ENCODE measurements at places on chromosomes 5 and 9. TPM values are rescaled to one million over a fixed set of nuclear protein-coding genes. Genes with fewer than 3 reads are reported as not detected.

DNA sequence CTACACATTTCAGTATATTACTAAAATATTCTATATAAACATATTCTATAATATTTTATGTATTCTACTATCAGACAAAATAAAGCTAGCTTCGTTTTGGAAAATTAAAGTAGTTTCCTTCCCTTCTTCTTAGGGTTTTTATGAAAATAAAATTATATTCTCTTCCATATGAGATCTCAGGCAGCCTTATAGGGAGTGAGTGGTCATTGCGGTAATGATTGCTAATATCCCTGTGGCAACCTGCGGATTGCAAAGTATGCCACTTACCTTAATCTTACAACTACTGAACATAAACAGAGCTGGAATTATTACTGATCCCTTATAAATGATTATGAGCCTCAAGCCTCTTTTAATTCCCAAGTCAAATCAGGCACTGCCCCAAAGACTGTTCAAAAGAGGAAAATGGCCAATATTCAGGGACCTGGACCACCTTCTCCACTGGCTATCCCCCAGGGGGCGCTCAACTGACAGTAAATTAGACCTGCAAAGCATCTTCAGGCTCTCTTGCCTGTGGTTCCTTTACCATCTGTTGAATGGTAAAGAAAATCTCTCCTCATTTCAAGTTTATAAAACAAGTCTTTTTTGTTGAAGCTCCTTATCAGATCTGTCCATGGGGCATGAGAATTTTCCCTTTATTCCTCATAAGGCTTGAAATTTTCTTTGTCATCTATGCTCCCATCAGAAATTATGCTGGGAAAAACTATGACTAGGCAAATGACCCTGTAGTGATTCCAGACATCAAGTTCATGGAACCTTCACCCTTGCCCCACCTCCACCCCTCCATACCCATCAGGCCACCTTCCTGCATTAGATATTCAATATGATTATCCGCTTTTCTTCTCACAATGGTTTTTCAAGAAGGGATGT lies 163.9 kb downstream of the CEMIP2 start:
- DNase-seq, result peak; percentile 71

GRCh38 chr9:87545858-87546257 lies 48.2 kb downstream of the DAPK1 start:
- no peak for DNase-seq

DNA sequence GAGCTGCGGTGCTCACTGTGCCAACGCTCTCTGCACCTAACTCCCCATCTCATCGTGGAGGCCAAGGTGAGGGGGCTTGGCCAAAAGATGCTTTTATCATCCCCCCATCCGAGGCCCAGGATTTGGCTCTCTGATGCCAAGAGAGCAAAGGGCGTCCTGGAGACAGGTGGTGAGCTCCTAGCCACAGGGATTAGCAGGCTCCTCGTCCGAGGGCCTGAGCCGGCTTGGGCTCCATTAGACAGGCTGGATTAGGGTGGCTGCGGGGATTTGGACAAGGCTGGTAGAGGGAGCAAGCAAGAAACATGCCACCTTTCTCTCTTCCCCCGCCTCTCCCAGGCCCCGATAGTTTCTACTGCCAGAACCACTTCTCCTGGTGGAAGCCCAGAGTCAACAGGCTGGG lies 1.0 kb upstream of the GRM6 start:
- DNase-seq, result no peak

GRCh38 chr9:114084282-114085073 lies 6.4 kb upstream of the AMBP start:
- no peak for DNase-seq

Gene PTTG1
- 13.9 TPM for total RNA-seq

Gene ANKRD55
- not detected for total RNA-seq

GRCh38 chr5:115888027-115888426 lies 46.3 kb downstream of the AP3S1 start:
- no peak for DNase-seq

DNA sequence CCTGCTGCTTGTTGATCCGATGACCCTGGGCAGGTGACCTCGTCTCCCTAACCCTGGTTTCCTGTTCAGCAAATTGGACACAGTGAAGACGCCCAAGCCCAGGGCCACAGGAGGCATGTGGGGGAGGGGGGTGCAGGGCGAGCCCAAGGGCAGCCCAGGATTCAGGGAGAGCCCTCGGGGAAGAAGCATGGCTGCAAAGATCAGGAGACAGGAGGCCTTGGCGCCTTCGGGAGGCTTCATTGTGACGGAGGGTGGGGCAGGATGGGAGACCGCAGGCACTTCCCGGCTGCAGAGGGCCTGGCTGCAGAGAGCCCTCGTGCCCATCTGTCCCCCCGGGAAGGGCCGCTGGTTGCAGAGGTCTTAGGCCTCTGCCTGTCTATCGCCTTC lies 6.2 kb downstream of the ASS1 start:
- DNase-seq, result no peak

DNA sequence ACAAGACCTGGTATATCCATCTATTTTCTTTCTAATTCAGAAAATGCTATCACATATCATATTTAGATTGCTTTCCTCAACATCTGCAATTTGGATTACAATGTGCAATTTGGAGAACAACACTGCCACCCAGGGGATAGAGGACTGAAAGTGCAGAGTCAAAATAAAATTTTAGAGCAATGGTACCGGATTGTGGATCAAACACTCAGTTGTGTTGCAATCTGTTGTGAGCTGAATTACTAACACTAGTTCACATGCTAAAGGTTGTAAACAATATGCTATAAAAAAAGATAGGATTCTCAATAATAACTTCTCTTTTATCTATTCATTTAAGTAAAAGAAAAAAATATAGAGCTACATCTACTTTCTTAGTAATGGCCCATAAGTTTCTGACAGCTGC lies 11.9 kb upstream of the SRFBP1 start:
- DNase-seq, result no peak

DNA sequence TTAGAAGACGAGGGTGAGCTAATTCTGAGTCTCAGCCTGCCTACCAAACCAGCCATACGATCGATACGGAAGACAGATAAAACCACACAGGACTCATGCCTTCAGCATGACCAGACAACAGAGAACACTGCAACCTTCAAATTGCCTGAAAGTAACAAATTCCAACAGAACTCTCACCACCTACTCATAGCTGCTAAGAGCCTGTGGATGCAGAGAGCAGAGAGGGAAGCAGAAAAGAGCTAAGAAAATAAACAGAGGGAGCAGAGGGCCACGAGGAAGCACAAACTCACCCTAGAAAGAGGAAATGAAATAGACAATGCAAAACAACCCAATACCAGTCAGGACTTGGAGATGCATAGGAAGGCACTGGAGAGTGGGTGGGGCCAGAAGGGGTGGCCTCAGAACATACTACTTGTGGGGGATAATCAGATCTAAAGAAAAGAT lies 86.7 kb upstream of the TAS2R1 start:
- DNase-seq, result no peak

DNA sequence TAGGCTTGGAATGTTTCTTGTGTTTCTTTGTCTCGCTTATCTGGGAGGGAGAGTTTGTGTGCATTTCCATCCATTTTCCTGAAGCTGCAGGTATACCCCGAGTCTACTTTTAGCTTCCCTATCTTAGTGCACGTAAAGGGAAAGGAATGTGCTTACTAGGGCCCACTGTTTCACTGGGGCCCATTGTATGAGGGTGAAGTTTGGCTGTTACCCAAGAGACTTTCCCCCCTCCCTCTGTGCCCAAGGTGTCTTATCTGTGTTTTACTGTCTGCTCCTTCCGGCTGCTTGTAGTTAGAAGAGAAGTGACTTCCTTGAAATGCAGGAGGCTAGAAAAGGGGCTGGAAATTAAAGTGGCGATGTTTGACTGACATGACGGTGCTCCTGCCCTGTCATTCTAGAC lies 12.1 kb upstream of the BTNL3 start:
- no peak for DNase-seq

Gene F2R
- 8.5 TPM for total RNA-seq

DNA sequence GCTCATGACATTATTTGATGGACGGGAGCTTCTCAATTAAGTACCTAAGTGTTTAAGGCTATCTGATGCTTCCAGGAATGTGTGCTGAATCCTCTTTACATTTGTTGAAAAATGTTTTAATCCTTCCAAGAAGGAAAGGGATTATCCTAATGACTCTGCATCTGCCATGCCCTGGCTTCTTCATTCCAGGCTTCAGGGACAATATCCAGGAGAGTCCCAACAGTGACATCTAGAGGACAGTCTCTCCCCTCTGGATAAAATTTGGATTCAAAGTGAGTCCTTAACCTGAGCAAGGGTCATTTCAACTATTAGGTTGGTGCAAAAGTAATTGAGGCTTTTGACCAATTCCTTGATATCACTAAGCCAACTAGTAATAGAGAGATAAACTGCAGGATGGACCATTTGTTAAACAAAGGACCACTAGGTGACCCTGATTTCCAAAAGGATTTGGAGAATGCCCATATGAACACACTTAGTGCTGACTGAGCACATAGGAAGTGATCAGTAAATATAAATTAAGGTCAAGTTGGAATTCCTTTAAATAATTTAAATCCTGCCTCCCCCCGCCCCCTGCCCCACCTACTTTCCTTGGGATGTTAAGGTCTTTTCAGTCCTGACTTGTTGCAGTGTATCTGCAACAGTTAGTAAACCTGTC lies 19.1 kb downstream of the TNFSF8 start:
- no peak for DNase-seq

- no peak for DNase-seq
Observed at GRCh38 chr9:121252104-121252851, 15.7 kb upstream of the GSN start.

- no peak for DNase-seq
Observed at GRCh38 chr5:68565427-68565826, 349.9 kb downstream of the PIK3R1 start.

DNA sequence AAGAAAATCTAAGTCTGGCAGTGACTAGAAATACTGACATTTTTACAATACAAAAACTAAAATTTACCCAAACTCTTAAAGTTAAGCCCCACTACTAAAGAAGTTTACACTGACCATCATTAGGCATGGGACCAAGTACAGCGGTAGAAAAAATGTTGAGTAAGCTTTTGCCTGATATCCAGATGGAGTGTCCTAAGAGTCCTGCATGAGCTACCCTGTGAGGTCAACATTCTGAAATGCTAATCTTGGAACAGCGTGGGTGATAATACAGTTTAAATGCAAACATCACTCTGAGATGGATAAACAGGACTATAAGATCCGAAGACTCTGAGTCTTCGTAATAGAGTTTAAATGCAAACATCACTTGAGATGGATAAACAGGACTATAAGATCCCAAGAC lies 189.7 kb downstream of the DCP2 start:
- no peak for DNase-seq

- DNase-seq, result no peak
Observed at GRCh38 chr9:10649076-10649475, 36.3 kb upstream of the PTPRD start.

GRCh38 chr5:90366948-90367347 lies 42.6 kb downstream of the CETN3 start:
- no peak for DNase-seq

GRCh38 chr9:14318934-14319580 lies 5.1 kb upstream of the NFIB start:
- no peak for DNase-seq

Gene CCL27
- not detected for total RNA-seq

GRCh38 chr9:70060883-70061507 lies 17.3 kb downstream of the MAMDC2 start:
- no peak for DNase-seq

- DNase-seq, result no peak
Observed at GRCh38 chr5:113663879-113664541, 150.5 kb downstream of the YTHDC2 start.

DNA sequence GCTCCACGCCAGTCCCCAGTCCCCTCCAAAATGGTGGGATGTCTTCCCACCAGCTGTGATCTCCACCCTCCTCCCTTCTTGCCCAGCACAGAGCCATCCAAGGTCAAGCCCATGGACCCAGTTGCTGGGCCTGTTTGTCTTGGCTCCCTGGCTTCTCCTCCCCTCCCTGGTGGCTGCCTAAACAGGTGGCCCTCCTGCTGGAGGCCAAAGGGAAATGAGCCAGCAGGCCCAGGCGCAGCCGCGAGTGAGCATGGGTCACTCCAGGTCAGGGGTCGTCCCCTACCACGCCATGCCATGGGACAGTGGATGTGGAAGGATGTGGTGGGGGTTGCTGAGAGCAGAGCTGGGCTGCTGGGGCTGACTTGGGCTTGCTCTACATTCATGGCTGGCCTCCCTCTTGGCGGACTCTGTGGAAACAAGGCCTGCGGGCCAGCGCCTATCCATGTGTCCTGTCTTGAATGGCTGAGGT lies 33.6 kb downstream of the COL15A1 start:
- no peak for DNase-seq

- DNase-seq, result no peak
Observed at GRCh38 chr9:127650518-127650917, 38.4 kb downstream of the STXBP1 start.

DNA sequence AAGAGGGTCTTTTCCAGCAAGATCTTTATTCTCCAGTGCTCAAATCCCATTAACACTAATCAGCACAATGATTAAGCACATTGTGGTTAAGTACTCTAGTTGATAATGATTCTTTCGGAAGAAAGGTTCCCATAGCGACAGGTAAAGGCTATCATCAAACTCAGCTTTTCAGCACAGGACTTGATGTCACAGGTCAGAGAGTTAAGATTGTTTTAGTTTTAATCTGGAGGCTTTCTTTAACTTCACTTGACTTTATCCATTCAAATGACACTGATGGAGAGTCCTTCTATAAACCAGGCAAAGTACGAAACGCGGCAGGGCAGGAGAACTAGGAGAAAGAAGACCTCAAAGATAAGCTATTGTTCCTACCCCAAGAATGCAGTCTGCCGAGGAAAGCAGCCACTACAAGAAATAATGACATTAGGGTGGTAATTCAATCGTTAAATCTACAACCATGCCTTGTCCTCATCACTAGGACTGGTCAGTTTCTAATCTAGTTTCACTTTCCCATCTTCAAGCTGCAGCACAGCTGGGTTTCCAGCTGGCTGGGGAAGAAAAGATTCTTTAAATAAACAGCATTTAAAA lies 4.6 kb downstream of the NRG2 start:
- DNase-seq, result no peak

DNA sequence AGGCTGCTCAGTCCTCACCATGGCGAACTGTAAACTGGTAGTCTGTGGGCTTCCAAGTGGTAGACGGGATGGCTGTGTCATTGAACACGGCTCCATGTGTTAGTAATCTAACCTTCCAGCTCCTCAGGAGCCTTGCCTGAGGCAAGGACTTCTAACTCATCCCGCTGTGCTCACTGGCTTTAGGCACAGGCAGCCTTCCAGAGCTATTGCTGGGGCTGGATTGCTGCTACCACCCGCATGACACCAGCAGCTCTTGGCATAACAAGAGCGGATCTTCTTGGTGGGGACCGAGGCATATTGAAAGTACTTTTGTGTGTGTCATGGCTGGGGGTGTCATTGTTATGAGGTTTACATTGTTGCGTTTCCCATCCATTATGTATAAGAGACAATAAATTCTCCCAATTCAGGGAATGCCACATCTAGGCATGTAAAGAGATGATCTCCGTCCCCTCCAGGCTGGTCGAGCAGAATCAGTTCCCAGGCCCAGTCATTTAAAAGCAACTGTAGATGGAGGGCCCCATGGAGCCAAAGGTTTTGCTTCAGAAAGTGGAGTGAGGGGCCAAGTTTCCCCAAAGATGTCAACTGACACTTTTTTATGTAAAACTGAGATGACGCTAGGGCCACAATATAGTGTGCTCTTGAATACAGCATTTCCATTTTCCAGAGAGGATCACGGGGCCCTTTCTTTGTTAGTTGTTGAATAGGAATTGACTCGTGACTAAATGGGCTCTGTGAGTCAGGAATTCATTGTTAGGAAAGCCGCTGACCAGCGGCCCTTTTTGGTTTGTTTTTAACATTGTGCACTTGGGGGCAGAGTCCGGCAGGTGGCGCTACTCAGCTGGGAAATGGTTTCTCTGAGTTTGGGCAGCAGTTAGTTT lies 759.5 kb downstream of the TAF11L14 start:
- DNase-seq, result peak; percentile 44

GRCh38 chr5:112532654-112533360 lies 113.7 kb upstream of the EPB41L4A start:
- no peak for DNase-seq

GRCh38 chr5:103889500-103890209 lies 327.1 kb upstream of the NUDT12 start:
- no peak for DNase-seq

All from omental fat pad (tissue), 4 donors.